ENCODE measurements at places on chromosomes 3 and 15.

DNA sequence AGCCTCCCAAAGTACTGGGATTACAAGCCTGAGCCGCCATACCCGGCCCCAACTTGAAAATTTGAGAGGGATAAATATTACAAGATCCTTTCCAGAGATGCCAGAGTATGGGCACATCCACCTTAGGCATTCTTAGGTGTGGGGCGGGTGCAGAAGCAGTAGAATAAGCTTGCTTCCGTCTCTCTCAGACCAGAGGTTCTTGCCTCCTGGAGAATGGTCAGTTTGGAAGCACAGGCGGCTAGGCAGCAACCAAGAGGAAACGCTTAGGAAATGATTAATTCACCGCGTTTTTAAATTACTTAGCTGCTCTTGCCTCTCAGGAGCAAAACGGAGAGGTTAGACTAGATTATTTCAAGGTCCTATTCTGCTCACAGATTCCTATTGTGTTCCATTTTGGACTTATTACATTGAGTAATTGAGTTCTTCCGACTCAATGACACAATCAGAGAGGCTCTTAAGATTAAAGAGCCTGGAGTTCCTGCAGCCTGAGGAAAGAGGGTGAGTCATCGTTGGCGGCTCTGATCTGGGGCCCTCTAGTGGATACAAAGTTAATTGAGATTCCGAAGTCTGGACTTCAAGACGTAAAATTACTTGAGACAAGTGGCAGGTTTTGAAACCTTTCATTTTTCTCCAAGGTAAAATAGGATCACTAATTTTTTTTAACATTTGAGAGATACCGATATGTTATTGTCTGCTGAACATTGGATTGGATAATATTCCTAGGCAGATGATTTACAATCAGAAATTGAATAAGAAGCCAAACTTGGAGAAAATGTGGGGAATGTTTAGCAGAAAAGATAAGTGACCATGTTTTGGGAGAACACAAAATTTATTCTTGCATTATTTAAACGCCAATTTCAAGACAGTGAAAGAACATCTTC, 5.8 kb upstream of the TOPAZ1 start:
- DNase-seq, result peak; percentile 57

GRCh38 chr3:148882288-148882687, 17.2 kb downstream of the CPA3 start:
- DNase-seq, result no peak

- DNase-seq, result no peak
Observed at GRCh38 chr3:119781330-119782198, at the start of gene NR1I2. NR1I2 (plus strand) TSS chr3:119782101.

DNA sequence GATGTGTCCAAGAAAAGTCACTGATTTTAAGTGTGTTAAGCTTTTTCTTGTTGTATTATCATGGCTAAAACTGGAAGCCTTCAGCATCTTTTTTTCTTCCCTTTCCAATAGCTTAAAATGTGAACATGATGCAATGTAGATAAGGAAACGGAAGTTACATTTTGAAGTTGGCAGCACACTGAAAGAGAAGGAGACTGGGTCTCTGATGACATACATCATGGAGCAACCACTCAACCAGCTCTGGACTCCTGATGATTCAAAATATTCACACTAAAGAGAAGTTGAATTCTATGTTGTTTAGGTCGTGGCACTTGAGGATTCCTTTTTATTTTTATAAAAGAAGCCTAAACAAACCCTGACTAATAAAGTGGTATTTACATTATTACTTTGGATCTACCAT, 488.3 kb upstream of the ALCAM start:
- no peak for DNase-seq

GRCh38 chr3:195895861-195896360, 12.4 kb downstream of the TNK2 start:
- peak; percentile 76 for DNase-seq

DNA sequence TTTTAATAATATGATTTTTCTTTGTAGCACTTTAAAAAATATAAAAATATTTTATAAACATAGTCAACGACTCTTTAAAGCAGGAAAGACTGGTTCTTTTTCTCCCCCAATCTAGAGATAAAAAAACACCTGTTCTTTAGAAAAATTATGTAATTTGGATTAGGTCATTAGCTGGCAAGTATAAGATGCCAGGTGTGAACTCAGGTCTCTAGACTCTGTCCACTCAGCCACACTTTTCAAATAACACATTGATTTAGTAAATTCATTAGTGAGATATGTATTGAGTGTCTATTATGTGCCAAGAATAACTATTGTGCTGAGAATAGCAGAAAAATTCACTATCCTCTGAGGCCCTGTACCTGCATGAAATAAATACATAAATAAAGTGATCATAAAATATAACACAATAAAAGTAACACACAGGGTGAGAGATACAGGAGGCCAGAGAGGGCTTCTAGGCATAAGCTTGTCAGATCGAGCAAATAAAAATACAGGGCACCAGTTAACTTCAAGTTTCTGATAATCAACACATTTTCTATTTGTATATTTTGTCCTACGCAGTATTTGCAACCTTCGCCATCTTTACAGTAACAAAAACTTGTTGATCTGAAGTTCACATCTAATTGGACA, 867.1 kb upstream of the GBE1 start:
- DNase-seq, result no peak

DNA sequence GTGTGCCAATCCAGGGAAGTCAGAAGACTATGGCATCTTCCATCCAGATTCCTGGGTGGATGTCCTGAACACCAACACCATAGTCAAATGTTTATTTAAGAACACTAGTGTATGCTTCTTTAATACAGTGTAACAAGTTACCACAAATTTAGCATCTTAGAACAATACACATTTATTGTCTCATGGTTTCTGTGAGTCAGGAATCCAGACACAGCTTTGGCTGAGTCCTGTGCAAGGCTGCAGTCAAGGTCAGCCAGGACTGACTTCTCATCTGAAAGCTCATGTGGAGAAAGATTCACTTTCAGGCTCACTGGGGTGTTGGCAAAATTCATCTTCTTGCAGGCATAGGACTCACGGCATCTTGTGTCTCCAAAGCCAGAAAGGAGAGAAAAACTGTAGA, 143.4 kb downstream of the ANXA2 start:
- no peak for DNase-seq

GRCh38 chr3:175554801-175555200, 695.7 kb downstream of the NAALADL2 start:
- DNase-seq, result no peak

DNA sequence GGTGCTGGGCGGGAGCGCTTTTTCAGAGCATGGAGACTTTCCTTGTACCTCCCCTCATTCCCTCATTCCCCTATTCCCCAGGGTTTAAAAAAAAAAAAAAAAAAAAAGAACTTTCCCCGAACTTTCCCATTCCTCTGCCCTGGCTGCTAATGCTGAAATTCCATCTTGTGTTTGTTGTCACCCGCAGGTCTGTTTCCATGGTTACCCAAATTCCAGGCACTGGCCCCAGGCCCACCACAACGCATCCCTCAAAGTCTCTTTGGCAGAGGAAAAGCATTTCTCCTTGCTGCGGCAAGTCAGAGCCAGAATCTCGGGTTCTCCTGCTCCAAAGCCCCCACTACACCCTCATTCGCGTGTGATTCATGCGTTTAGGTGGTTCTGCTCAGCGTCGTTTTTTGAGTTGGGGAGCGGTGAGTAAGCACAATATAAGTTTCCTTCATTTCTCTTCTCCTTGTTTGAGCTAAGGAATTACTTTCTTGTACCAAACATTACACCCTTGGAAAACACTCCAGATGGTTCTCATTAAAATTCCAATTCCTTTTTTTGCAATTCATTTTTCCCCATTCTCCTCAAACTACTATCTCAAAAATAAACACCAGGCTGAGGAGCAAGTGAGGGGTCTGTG, 21.6 kb downstream of the ANAPC13 start:
- DNase-seq, result no peak

- no peak for DNase-seq
Observed at GRCh38 chr15:92670621-92671020, 15.0 kb upstream of the FAM174B start.

GRCh38 chr15:29936353-29937049, 114.2 kb upstream of the TJP1 start:
- no peak for DNase-seq

- DNase-seq, result no peak
Observed at GRCh38 chr15:49190586-49190985, 20.5 kb downstream of the GALK2 start.

GRCh38 chr3:94543161-94543560, 480.3 kb downstream of the NSUN3 start:
- no peak for DNase-seq

- DNase-seq, result no peak
Observed at GRCh38 chr3:117133066-117133465, 423.5 kb downstream of the TUSC7 start.

DNA sequence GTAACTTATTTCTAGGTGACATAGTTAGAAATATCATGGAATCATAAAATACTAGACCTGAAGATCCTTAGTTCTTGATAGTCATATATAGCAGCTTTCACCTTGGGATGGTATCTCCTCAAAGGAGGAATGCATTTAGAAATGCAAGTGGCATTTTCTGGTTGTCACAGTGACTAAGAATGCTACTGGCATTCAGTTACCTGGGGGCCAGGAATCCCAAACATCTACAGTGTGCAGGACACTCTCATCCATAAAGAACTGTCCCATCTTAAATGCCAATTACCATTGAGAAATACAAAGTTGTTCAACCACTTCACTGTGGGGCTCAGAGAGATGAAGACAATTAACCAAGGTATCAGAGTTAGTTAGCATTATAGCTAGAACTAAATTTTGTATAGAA, 36.7 kb downstream of the MYH15 start:
- DNase-seq, result no peak

GRCh38 chr15:85361323-85361722, 19.1 kb upstream of the AKAP13 start:
- DNase-seq, result no peak

DNA sequence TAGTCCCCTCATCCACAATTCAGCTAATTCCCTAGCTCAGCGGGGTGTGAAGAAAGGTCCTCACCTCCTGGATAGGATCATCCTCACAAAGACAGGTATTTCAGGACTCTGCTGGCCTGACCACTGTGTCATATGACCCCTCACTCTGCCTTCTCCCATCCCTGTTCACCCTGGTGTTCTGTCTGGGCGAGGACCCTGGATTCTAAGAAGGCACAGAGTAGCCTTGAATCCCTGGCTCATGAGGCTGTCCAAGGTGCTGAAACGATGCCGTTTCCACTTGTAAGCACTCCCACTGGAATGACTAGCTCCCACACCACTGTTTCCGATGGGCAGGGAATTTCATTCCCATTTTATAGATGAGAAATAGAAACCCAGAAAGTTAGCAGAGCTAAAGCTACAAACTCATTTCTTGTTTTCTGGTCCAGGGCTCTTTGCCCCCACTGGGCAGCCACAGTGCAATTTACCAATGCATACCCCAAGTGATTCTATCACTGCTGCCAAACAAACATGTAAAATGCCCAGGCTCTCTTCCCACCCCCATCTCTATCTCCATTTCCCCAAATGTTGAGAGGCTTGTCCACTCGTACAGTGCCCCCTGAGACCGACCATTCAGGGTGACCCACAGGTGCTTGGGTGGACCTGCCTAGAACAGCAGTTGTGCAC, 83.2 kb downstream of the RAB11A start:
- DNase-seq, result no peak

DNA sequence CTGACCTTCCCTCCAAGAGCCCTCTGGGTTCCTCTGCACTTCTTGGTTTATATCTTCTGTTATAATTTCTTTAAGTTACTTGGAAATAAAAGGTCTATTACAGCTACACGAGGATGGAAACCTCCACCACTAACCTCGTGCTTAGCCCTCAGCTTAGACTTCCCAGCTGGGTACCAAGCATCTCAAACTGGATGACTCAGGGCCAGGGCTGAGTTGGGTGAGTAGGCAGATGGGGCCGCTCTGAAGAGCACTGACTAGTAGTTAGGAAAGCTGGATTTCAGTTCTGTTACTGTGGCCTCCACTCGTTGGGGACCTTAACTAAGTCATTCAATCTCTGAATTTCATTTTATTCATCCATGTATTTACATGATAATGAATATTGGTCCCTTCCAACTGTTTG, 1036.6 kb downstream of the IGSF11 start:
- DNase-seq, result peak; percentile 1

DNA sequence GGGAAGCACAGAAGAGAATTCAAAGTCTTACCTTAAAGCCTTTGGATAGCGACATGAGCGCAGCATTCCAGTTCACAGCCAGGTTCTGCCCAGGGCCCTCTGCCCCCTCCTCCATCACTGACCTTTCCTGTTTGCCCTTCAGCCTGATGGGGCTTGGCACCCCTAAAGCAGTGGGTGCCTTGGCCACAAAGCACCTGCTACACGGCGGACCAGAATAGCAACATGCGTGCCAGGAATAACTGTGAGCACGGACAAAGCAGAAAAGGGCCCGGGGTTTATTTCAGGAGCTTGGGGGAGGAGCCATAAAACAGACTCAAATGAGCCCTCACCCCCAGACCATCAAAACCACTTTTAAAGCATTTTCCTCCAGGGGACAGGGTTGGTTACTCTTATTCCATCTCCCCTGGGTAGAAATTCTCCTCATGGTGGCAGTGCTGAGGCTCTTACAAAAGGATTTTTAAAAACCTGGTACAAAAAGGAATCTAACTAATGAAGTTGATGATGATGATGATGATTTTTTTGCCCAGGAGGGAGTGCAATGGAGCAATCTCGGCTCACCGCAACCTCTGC, 135.4 kb downstream of the KLF13 start:
- no peak for DNase-seq

- DNase-seq, result peak; percentile 32
Observed at GRCh38 chr3:125119752-125120378, 64.1 kb upstream of the HEG1 start.

DNA sequence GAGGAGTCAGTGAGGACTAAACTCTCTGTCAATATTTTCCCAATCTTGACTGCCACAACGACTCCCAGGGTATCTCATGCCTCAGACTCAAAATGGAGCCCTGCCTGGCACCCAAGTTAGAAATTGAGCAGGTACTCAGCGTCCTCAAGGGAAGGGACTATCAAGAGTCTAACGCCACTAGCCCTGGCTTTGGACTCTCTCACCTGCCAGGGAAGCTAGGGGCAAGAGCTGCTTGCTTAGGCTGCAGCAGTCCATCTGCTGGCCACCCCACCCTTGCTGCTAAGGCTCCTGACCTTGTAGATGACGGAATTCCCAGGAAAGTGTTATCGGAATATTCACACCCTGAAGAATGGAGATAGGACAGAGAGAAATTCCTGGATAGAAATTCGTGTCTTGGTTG, 33.0 kb downstream of the ZIC4 start:
- DNase-seq, result no peak

GRCh38 chr3:43998370-43998835, 243.3 kb upstream of the TOPAZ1 start:
- DNase-seq, result peak; percentile 11

DNA sequence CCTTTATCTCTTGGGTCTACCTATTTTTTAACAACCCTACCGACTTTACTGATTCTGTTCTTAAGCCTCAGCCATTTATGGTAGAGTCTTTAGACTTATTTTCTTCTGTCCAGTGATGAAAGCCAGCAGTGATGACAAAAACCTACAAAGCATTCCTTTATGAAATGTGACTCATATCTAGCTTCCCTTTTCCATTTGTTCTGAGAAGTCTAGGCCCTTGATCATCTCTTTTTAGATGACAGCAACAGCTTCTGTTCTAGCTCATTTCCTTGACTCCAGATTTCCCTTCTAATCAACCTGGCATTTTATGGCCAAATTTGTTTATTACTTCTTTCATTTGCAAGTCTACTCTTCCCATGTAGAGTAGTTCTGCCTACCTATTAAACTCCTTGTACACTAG, 36.1 kb downstream of the CFAP44 start:
- no peak for DNase-seq

Measured in stimulated activated CD4-positive, alpha-beta T cell treated with anti-CD3 and anti-CD28 coated beads, Interleukin-15, amount 100 ng/mL, for 24 hours (primary cell).